ENCODE measurements at places on chromosomes 1 and 21.

DNA sequence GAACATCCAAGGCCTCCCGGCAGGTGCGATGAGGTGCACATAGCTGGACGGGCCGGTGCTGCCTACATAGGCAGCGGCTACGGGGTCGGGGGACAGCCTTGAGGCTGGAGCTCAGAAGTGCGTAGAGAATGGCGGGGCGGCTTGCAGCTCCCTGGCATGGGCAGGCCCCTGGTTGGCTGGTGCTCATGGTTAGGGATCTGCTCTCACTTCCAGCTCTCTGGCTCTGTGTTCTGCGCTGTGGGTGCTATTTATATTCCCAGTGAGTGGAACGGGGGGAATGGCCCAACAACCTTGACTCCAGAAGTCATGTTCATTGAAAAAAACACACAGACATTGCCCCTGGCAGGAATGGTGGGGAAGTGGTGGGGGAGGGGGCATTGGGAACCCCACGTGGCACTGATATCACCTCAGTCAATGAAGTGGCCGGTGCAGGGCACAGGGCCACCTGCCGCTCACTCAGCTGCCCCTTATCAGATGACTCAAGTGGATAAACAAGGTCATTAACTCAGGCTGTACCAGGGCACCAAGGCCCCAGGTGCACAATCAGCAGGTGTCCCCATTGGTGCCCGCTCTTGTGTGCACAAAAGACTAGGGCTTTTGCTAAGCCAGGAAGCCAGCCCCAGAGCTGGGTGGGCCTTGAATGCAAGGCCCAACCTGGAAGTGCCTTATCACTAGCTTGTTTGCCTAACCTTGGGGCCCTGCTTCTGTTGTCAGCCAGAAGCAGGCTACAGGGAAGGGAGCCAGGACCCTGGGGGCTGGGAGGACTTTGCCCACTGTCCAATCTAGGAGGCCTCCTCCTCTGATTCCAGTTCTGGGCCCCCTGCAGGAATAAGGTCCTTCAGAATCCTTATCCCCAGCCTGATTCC, at the start of gene NR0B2:
TSS of gene NR0B2 (minus strand) at position 222 of the 866 bp plus-strand sequence. CDS start at position 187, 35 bp downstream.
- DNase-seq = no peak

DNA sequence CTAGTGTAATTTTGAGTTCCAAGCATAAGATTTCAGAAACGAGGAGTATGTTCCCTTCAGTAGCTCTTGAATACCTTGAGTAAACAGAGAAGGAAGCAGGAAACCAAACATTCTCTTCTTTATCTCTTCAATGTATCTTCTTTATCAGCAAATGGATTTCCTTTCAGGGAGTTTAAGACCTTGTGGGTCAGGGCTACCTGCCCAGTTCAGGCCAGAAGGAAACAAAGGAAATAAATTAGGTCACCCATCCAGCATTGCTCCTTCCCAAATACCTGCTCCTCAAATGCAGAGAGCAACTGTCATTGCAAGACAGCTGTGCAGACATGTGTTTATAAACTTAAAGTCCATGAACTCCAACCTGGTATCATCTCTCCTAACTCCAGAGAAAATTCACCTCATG, 130.1 kb upstream of the SOD1 start:
- no peak for DNase-seq

DNA sequence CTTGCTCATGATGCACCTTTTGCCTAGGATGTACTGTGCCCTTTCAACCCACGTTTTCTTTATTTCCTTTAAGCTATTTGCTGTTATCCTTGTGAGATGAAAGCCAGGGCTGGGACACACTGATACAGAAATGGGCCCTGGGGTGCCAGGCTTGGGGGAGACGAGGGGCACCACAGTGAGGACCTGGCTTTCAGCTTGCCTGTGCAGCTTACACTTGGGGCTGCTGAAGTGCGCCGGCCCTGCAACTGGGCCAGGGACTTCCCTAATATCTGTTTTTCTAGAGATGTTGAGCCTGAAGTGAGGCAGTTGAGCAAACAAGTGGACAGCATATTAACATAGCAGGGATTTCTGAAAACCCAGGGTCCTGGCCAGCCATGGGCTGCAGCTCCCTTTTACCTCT, 42.5 kb upstream of the SLC19A1 start:
- no peak for DNase-seq

DNA sequence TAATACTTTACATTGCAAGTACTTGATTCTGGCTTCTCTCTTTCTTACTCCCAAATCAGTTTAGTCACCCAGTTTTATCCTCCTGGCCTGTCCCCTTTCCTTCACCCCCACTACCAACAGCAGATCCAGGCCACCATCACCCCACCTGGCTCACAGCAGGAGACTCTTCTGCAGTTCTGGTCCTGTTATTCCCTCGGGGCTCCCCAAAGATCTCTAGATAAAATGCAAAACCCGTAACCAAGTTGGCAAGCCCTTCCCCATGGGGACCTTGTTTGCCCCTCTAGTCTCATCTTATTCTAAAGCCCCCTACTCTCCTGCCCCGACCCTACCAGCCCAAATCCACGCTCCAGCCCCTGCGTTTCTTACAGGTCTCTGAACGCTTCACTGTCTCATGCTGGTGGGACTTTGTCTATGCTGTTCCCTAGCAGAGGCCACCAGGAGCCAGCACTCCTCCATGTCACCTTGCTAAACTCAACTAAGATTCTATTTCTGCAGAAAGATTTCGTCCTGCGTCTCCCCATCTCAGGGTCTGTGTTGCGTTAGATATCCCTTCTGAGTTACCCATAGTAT, 4.0 kb downstream of the ABCG1 start:
- no peak for DNase-seq

GRCh38 chr1:150109586-150109985, 40.1 kb upstream of the PLEKHO1 start:
- DNase-seq = no peak

GRCh38 chr21:43758111-43758641, 17.9 kb downstream of the CSTB start:
- DNase-seq = no peak

DNA sequence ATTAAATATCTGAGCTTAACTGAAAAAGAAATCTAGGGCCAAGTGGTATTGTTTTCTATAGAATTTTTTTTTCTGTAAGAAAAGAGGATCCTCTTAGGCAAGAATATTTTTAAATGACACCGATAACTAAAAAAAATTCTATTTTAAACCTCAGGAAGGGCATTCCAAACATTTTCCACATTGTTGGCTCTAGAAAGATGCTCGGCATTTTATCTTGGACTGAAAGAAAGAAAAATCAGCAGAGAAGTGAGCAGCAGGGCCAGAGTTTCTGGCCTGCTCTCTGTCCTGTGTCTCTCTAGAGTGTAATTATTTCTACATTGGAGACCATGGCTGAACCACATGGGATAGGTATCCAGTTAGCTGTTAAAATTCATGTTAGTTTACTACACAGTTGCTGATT, 192.5 kb upstream of the GREM2 start:
- no peak for DNase-seq

GRCh38 chr1:12185918-12186678, 19.3 kb downstream of the TNFRSF1B start:
- DNase-seq = no peak

DNA sequence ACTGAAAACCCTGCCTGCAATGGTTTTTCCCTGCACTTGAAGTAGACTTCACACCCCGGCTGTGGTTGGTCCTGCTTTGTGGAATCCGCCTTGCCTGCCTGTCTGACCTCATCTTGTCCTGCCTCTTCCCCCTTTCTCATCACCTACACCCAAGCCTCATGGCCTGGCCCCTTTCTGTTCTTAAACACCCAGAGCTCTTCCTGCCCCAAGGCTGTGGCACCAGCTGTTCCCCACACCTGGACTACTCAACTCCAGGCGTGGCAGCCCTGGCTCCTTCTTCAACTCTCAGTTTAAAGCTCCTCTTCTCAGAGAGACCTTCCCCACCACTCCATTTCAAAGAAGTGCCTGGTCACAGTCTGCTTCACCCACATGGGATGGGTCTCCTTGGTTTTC, 27.0 kb downstream of the KIAA1614 start:
- DNase-seq = no peak

DNA sequence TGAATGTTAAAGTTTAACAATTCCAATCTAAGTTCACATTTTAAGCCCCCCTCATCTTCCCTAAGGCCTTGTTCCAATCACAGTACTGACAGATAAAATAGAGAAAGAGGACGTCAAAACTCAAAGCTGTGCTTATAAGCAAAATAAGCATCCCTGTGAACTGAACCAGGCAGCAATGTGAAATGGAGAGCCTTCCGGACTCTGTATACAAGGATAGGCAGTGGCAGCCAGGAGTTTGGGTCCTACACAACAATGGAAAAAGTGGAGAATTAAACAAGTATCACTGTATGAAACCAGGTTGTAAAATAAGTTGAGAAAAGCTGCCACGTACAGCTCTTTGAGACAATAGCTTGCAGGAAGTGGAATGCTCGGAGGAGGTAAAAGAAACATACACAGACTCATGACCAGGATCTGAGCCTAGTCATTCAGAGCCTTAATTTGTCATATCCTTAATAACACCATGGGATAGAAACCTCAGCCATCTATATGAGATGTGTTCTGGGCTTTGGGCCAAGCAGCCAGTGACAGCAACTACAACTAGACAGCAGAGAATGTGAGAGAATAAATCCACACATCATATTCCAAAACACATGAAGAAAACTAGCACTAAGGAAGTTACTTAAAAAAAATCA, 55.2 kb upstream of the PALMD start:
- DNase-seq = no peak

DNA sequence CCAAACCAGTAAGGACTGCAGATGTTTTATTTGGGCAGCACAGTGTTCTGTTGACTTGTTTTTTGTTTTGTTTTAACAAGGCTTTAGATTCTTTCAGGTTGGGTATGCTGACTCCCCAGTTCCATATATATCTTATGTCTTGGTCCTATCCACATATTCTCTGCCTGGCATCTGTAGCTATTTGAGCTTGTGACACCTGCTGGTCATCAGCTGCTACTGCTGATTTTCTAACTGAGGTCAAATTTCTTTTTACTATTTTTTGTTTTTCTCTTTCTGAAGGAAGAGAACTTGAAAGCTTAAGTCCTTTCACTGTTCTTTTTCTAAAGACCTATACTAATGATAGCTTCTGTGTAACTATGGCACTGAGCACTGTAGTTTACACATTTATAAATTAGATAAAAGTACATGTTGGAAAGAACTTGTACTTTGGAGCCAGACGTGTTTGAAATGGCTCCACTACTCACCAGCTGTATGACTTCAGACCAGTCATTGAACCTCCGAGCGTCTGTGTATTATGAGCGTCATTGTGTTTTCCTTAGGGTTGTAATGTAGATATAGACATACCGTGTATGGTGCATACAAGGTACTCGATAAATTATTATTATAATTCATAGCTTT, 109.4 kb downstream of the NRDC start:
- DNase-seq = peak; percentile 53

GRCh38 chr1:4062992-4063391, 162.9 kb upstream of the C1orf174 start:
- DNase-seq = no peak

DNA sequence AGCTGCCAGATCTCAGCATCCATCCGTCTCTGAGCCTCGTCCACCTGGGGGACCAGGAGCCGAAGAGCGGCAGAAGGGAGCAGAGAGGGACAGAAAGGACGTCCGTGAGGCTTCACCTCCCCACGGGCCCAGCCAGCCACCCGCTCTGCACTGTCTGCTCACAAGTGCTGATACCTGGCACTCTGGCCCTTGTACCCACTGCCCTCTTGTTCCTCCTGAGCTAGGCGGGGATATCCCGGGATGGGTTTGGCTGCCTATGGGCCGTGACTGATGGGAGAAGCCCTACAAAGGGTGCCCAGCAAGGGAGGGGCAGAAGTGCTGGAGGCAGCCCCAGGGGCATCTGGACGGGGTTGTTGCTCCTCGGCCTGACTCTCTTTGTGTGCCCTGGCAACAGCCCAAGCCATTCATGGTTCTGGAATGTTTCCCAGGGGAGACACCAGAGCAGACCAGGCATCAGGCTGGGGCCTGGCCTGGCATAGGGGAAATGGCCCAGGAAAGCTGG, 57.6 kb downstream of the LDLRAD2 start:
- no peak for DNase-seq

- no peak for DNase-seq
Measured at GRCh38 chr1:67839826-67840225, 6.6 kb upstream of the GNG12 start.

GRCh38 chr1:31580513-31580870, 4.2 kb downstream of the TINAGL1 start:
- peak; percentile 17 for DNase-seq

GRCh38 chr1:94395748-94396309, 22.4 kb upstream of the ABCD3 start:
- DNase-seq = no peak

GRCh38 chr1:222171005-222171404, 376.9 kb downstream of the HHIPL2 start:
- DNase-seq = peak; percentile 25

- DNase-seq = no peak
Measured at GRCh38 chr1:80059940-80060339, 1053.4 kb upstream of the ADGRL4 start.

- DNase-seq = no peak
Measured at GRCh38 chr1:62227496-62227895, 32.8 kb downstream of the L1TD1 start.

- peak; percentile 36 for DNase-seq
Measured at GRCh38 chr1:23673086-23673813, 18.4 kb upstream of the RPL11 start.

DNA sequence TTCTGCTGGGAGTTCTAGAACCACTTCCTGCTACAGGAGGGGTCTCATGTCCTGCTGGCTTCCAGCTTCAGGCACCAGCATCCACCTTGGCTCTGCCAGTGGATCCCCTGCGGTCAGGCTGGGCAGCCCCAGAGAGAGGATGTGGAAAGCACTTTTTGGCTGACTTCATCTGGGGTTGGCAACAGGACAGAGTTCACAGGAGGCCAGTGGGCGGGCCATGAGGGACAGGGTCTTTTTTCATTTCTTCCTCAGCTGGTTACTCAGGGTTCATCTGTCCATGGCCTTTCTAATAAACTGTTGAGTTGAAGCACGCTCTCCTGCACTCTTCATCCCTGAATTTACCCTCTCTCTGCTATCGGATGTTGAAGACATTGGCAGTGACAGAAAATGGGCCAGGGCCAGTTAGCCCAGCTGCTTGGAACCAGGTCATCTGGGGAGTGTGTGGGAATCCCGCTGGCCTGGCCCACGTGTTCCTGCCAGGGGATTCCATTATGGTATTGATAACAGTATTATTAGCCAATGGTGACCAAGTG, 45.2 kb downstream of the RPS6KA1 start:
- no peak for DNase-seq

GRCh38 chr1:118992868-118993699, 4.9 kb upstream of the TBX15 start:
- DNase-seq = no peak
